ENCODE measurements at places on chromosomes 12 and 14. TPM values are rescaled to one million over a fixed set of nuclear protein-coding genes. Genes with fewer than 3 reads are reported as not detected.

HOXC12 gene
- total RNA-seq = not detected

FGF6 gene
- not detected for total RNA-seq

ANKRD9 gene
- 6.2 TPM for total RNA-seq

KCNA1 gene
- under 0.01 TPM for total RNA-seq

TAC3 gene
- total RNA-seq = not detected

DNA sequence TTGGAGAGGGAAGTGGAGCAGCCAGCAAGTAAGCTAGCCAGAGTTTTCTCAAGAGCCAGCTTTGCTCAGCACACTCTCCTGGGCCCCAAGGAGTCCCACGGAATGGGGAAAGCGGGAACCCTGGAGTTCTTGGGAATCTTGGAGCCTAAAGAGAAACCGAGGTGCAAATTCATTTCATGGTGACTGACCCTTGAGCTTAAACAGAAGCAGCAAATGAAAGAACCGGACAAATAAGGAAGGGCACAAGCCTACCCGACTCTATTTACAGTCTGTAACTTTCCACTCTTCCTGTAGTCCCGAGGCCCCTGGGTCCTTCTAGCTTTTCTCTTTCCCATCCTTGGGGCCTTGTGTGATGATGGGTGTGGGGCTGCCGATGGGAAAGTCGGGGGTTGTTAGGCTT is 18.1 kb upstream of the TIGAR start:
- no peak for DNase-seq

GRCh38 chr12:96902076-96902475 is 5.0 kb upstream of the NEDD1 start:
- no peak for DNase-seq

- no peak for DNase-seq
These were observed 44.5 kb downstream of the LRRC9 start for GRCh38 chr14:59964251-59965007.

- no peak for DNase-seq
These were observed 5.3 kb downstream of the GRIN2B start for GRCh38 chr12:13976028-13976584.

GRCh38 chr14:71964716-71965115 is 32.5 kb downstream of the RGS6 start:
- DNase-seq = no peak

- DNase-seq = no peak
These were observed 31.1 kb upstream of the RIC8B start for GRCh38 chr12:106743270-106743988.

GRCh38 chr12:111406474-111407376 is 1.0 kb downstream of the SH2B3 start:
- DNase-seq = no peak

DNA sequence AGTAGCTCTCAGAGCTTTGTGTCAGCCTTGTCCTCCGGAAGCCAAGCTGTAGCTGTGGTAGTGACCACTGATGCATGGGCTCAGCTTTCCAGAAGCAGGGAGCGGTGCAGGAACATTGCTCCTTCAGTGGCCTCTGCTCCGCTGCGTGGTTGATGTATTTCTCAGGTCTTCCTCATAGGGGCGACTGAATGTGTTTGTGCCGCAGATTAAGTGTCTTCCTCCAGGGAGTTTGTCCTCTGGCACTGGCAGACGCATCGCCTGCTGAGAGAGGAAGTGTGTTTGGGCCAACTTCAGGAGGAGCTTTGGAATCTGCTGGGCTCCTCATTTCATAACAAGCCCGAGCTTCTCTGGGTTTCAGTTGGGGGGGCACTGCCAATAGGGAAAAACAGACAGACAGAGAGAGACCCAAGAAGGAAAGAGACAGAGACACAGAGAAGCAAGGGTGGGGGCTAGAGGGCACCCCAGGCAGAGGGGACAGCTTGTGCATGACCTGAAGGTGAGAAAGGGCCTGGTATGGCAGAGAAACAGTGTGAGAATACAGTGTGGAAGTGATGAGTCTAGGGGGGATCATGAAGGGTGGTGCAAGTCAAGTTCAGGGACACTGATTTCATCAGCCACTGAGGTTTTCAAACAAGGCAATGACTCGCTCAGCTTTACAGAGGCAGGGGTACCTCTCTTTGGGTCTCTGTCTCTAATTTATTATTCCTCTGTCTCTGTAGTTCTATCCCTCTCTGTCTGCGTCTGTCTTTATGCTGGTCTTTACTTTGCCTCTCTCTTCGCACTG is 69.4 kb upstream of the PRIMA1 start:
- no peak for DNase-seq

- DNase-seq = no peak
These were observed 74.4 kb downstream of the ALG10B start for GRCh38 chr12:38391007-38391406.

- no peak for DNase-seq
These were observed 48.4 kb downstream of the LTBP2 start for GRCh38 chr14:74563586-74564159.

All from hematopoietic multipotent progenitor cell (in vitro differentiated cells).